CD4-positive, alpha-beta T cell (primary cell): ENCODE measurements at places on chromosomes 12 and 14.
A peak's percentile ranks its signal among the peaks of the same experiment; 100 is the strongest.

GRCh38 chr12:1130571-1130970 lies 139.5 kb downstream of the ERC1 start:
- no peak for DNase-seq

DNA sequence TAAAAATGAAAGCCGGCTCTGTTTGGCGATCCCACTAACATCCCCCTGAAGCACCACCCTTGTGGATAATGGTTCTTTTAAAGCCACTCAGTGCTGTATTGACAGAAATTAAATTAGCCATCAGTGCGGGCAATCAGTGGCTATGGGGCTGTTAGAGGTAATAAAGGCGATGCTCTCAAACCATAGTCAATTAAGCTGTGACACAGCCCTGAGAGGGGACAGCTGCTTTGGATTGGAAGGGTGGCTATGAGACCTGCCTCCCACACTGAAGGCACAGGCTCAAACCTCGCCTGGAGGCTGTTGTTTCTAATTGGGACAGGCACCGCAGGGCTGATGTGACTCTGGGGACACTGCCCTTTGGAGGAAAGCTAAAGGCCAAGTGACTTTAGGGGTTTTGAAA lies 562.2 kb downstream of the VRK1 start:
- no peak for DNase-seq

- no peak for DNase-seq
Observed at GRCh38 chr12:57852200-57852599, 5.7 kb upstream of the CTDSP2 start.

DNA sequence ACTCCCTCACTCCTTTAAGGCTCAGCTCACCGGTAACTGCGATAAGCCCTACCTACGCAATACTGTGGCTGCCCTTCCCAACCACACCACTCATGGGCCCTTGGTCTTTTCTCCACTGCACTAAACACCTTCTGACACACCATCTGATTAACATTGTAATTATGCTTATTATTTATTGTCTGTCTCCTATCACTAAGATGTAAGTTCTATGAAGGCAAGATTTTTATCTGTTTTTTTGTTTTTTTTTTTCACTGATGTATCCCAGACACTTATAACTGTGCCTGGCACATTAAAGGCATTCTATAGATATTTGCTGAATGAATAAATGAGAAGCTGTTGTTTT lies 34.2 kb upstream of the PYGL start:
- no peak for DNase-seq

GRCh38 chr12:94561943-94562411 lies 88.4 kb downstream of the TMCC3 start:
- no peak for DNase-seq

GRCh38 chr14:103104654-103105452 lies 10.3 kb downstream of the EXOC3L4 start:
- peak; percentile 74 for DNase-seq

DNA sequence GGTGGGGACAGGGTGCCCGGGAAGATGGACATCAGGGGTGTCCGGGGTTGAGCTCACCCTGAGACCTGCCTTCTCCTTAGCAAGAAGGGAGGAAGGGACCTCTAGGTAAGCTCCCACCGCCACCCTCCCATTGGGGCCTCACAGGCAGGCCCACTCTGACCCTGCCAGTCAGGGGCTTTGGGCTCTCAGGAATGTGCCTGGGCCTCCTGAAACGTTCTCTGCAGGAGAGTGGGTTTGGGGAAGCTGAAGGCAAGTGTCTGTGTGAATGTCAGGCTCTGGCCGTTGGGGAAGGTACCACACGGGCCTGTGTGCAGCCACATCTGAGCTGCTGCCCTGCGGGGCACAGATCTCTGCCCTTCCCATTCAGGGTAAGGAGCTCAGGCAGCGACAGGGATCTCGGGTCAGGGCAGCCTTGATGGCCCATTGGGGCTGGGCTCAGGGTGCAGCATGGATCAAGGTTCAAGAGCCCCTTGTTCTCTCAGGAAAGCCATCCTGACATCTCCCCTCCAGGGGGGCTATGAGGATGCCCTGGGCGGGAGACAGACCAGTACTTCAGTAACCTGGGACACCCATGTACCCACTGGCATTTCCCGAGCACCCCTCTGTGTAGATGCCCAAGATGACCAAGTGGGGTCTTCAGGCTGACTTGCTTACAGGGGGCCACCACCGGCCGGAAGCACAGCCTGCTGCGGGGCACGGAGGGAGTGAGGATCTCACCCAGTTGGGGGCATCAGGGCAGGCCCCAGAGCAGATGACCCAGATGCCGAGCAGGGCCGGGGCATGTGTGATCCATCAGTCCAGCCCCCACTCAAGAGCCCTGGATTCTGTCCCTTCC lies 29.7 kb downstream of the FAM222A start:
- DNase-seq, result no peak

- DNase-seq, result peak; percentile 43
Observed at GRCh38 chr14:95463171-95463901, 53.1 kb downstream of the SYNE3 start.

- no peak for DNase-seq
Observed at GRCh38 chr12:122872815-122873361, 23.0 kb downstream of the VPS37B start.

DNA sequence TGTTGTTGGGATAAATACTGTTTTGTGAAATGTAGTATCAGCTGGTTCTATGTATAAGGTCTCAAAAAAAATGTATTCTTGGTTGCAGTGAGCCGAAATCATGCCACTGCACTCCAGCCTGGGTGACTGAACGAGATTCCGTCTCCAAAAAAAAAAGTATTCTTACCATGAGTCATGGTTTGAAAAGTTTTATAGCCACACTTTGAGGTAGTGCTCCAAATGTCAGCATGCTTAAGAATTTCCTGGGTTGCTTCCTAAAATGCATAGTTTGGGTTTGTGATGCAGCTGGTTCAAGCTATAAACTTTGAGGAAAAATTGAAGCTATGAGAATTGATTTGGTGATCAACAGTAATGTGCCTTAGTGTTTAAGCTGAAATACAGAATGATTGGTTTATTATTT lies 48.0 kb downstream of the ETNK1 start:
- no peak for DNase-seq

DNA sequence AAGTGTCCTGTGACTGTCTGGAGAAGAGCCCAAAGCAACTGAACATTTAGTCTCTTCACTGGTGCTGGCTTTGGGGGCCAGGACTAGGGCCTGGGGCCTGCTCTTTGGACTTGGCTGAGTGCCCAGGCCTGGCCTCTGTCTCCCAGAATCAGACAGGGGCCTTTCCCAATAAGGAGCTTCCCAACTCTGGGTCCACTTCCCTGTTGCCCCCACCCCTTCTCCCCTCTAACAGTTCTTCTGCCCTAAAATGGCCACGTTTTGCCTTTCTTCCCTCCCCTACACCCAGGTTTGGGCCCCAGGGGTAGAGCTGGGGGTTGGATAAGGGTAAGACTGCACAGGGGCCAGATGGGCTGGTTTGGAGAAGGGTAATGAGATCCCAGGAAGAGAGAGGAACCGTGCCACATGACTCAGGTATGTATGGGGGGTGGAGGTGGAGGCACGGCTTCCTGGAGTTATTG lies 10.0 kb upstream of the ITGA5 start:
- no peak for DNase-seq

DNA sequence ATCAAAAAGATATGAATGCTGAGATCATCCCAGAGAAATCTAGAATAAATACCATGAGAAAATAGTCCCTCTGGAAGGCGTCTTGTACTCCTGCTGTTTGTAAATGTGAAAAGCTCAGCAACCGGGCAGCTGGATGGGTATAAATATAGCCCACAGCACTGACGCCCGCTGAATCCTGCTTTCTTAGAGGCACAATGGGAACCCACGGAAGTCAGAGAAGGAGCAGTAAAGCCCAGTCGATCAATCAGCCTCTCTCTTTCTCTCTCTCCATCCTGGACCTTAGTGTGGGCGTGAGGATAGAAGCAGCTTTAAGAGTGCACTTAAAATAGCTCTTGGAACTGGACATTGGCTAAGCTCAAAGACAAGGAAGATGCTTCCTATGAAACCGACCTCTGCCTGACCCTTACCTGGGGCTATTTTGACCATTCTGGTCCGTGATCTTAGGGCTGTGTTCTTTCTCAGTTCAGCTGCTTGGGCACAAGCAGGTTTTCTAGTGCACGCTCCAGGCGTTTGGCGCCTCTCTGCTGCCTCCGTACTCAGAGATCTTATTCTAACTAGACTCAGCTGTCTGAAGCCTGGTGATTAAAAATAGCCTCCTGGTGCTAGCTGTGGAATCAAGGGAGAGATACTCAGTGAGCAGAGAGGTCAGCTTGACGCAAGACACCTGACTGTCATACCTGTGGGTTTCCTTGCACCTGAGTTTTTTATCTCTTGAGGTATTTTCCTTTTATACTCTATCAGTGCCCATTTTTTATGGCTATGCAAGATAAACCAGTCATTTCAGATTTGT lies 144.6 kb downstream of the ETV6 start:
- DNase-seq, result no peak
